ENCODE measurements at places on chromosomes 2 and 18. TPM values are rescaled to one million over a fixed set of nuclear protein-coding genes. Genes with fewer than 3 reads are reported as not detected.

DNER gene
- 9.2 TPM for total RNA-seq

RGPD3 gene
- 0.57 TPM for total RNA-seq

DNA sequence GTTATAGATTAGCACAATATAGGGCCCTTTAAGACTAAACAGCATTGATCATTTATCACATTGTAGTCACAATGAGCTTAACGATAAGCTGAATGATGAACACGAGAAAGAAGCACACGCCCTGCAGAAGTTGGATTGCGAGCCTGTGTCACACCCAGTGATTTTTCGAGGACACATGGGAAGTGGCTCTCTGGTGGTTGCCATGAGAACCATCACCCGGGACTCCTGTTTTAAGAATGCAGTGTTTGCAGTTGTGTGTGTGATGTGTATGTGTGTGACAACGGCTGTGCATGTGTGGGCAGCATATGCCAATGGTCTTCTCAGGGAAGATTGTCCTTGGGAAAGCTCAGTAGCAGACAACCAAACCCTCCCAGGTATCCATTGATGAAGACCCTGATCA, 69.2 kb downstream of the PDCL3 start:
- no peaks in the 10 kb centered on the region for H3K36me3 ChIP-seq
- H3K4me1 ChIP-seq: no peaks in the 10 kb centered on the region
- H3K4me3 ChIP-seq: no peak overlapping the region

DNA sequence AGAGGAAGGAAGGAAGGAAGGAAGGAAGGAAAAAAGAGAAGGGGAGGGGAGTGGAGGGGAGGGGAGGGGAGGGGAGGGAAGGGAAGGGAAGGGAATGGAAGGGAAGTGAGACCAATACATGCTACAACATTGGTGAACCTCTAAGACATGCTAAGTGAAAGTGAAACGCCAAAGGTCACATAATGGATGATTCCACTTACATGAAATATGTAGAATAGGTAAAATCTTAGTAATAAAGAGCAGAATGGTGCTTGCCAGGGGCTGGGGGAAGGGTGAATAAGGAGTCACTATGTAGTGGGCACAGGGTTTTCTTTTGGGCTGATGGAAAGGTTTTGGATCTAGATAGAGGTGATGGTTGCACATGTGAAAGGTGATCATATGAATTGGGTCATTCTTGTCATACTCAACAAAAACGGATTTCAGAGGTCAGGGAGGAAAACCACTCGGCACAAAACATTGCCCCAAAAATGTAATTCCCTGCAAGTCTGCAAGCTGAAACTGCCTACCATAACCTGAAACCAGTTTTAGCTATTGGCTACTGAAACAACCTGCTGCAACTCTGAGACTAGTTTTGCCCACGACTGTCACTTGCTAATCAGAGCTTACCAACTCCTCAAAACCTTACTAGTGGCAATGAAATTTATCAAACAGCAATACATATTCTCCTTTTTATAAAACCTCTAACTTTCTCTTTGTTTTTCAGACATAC, 59.2 kb downstream of the CCDC141 start:
- no peak for DNase-seq
- H3K4me3 ChIP-seq: no peak overlapping the region
- H3K27ac ChIP-seq: no peak overlapping the region
- no peaks in the 10 kb centered on the region for H3K36me3 ChIP-seq

SCYGR7 gene
- total RNA-seq: not detected

DNA sequence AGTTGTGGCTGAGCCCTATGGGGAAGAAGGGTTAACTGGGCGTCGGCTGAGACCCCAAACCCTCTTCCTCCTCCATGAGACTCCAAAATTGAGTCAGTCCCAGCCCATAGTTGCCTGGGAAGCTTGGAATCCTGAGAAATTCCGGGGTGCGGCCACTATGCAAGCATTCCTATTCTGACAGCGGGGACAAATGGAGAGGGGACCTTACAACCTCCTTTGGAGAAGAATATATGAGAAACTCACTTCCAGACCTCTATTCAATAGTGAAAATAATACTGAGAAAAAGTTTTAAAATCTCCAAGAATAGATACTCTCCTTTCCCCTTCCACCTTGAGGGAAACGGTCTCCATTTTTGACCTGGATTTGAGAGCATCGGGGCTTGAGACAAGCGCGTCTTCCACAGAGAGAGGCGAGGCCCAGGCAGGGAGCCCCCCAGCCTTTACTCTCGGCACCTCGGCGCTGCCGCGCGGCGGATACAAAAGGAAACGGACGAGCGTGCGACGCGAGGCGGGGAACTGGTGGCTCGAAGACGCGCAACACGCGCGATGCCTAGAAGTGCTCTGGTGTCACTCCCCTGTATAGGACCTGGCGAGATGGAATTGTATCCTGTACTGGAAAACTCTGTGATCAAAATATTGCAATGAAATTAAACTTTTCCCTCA, 11.1 kb downstream of the NR4A2 start:
- H3K36me3 ChIP-seq: no peaks in the 10 kb centered on the region
- peak overlapping the region; percentile 11 for H3K4me3 ChIP-seq
- H3K27ac ChIP-seq: no peak overlapping the region
- peaks cover 5% of the 10 kb centered on the region for H3K4me1 ChIP-seq
- DNase-seq: peak; percentile 34
- H3K27me3 ChIP-seq: peaks cover 81% of the 10 kb centered on the region

- H3K36me3 ChIP-seq: no peaks in the 10 kb centered on the region
- H3K27ac ChIP-seq: no peak overlapping the region
- H3K4me3 ChIP-seq: no peak overlapping the region
- peaks cover 24% of the 10 kb centered on the region for H3K27me3 ChIP-seq
- DNase-seq: no peak
These were observed 138.9 kb downstream of the PTH2R start for GRCh38 chr2:208545403-208546042.

CCDC195 gene
- total RNA-seq: not detected

DNA sequence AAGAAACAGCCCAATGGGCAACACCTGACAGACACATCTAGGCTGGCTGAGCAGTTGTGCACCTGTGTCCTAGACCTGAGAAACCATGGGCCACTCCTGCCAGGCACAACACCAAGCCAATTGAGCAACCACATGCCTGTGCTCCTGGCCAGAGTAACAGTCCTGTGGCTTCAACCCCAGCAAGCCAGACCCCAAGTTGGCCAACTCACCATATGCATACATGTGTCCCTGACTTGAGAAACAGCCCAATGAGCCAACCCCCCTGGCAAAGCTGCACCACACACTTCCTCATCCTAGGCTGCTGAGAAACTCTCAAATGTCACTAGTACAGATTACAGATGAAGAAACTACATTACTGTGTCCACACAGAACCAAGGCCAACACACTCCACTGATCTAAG, 36.6 kb downstream of the USP34 start:
- DNase-seq: no peak
- no peak overlapping the region for H3K27ac ChIP-seq
- H3K36me3 ChIP-seq: no peaks in the 10 kb centered on the region

STON1 gene
- total RNA-seq: 1.9 TPM

DNA sequence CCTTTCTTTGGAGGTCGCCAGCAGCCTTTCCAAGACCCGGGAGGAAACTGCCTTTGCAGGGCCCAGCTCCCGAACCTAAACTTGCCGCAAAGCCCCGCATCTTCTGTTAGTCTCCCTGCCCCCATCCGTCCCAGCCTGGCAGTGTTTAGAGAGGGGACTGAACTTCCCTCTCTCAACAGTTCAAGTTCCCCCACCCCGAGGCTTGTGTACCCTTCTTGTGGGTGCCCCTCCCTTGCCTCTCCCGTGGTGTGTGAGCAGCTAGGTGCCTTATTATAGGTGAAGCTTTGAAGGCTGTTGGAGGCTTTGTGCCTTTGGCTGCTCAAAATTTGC, 1.4 kb downstream of the LBH start:
- H3K36me3 ChIP-seq: peaks cover 40% of the 10 kb centered on the region
- no peaks in the 10 kb centered on the region for H3K27me3 ChIP-seq
- H3K27ac ChIP-seq: peak overlapping the region; percentile 85
- peaks cover 14% of the 10 kb centered on the region for H3K4me1 ChIP-seq
- DNase-seq: peak; percentile 52

DNA sequence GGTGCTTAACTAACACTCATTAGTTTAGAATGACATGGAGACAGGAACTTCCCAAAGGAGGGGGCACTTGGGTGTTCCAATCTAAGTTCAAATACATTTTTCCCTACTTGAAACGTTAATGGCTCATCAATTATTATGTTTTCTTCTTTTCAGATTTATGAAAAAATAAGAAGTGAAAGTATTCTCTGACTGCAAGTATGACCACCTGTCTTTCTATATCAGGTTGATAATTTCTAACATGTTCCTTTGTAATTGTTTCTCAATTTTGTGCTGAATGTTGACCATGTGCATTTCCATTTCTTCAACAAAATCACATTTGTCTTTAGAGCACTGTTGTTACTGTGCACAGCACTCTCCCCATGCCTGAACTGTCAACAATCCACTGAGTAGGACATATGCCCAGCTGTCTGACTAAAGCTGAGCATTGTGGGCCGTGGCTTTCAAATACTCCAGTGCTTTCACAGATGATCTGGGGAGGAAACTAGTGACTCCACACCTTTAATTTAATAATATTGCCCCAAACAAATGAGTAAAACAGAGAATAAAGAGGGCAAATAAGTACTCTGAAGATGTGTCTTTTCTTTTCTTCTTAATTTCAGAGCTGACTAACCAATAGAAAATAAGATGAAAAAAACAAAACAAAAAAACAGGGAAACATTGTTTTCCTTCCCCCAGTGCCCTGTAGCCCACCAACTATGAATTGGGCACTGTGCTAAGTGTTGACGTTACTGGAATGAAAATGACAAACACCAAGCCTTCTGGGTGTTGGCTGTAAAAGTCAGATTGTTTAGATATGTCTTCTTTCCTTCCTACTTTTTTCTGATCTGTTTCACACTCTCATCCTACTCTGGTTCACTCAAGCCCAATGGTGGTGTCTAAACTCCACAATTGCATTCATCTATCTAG, 16.0 kb downstream of the LANCL1 start:
- no peak for DNase-seq
- H3K4me3 ChIP-seq: no peak overlapping the region
- H3K27me3 ChIP-seq: no peaks in the 10 kb centered on the region
- H3K27ac ChIP-seq: peak overlapping the region; percentile 21

GRCh38 chr2:209368406-209368805, 55.4 kb upstream of the MAP2 start:
- peaks cover 22% of the 10 kb centered on the region for H3K27me3 ChIP-seq
- no peak for DNase-seq
- H3K4me3 ChIP-seq: no peak overlapping the region

DNA sequence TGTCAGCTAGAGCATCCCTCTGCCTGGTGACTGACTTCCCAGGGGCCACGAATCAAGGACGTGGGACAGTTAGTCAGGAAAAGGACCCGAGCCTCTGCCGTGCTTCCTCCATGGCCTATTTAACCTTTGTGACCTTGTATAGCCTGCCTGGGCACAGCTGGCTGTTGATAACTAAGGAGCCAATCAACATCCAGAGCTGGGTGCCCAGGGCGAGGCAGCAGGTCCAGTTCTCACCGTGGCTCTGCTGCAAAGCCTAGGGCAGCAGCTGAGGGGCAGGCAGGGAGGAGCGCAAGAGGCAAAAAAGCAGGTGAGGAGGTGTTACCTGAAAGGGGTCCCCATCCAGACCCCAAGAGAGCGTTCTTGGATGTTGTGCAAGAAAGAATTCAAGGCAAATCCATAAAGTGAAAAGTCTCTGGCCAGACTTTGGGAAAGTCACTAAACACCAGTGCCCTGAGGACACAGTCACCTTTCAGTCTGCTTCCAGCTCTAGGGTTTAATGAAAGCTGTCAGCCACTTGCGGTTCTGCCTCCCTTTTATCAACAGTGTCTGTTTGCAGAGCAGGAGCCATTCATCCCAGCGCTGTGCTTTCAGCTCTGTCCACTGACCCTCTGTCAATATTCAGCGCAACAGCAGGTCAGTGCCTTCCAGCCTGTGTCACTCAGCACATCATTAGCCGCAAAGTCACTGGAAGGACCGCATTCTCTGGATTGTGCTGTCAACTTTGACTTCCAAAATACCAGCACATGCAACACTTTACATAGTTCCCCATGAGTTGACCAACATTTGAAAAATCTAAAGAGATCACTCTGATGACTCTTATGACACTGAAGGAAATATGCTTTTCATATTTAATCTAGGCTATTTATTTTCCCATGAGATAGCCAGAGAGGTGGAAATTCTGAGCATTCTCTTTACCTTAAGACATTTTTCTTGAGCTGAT, 38.6 kb upstream of the ASAP2 start:
- no peaks in the 10 kb centered on the region for H3K36me3 ChIP-seq
- no peaks in the 10 kb centered on the region for H3K4me1 ChIP-seq
- H3K27ac ChIP-seq: no peak overlapping the region
- H3K4me3 ChIP-seq: no peak overlapping the region

Data from A673 (cell line).